ENCODE measurements at places on chromosomes 7 and 10. TPM values are rescaled to one million over a fixed set of nuclear protein-coding genes. Genes with fewer than 3 reads are reported as not detected.

- DNase-seq: peak; percentile 30
Observed at GRCh38 chr10:110746254-110746826, 102.2 kb downstream of the RBM20 start.

DNA sequence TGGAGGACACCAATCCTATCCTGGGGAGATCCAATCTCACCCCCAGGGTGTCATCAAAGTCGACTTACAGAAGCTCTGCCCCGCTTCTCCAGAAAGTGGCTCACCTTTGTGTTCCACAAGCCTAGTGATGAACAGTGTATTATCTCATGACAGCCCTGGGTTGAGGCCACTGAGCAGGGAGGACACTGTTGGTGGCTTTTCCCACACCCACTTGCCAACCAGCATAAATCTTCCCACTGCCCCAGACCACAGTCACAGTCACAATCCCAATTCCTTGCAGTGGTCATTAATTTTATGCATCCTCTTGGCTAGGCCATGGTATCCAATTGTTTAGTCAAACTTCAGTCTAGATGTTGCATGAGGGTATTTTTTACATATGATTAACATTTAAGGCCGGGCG is 18.4 kb downstream of the TNS3 start:
- DNase-seq: no peak

DNA sequence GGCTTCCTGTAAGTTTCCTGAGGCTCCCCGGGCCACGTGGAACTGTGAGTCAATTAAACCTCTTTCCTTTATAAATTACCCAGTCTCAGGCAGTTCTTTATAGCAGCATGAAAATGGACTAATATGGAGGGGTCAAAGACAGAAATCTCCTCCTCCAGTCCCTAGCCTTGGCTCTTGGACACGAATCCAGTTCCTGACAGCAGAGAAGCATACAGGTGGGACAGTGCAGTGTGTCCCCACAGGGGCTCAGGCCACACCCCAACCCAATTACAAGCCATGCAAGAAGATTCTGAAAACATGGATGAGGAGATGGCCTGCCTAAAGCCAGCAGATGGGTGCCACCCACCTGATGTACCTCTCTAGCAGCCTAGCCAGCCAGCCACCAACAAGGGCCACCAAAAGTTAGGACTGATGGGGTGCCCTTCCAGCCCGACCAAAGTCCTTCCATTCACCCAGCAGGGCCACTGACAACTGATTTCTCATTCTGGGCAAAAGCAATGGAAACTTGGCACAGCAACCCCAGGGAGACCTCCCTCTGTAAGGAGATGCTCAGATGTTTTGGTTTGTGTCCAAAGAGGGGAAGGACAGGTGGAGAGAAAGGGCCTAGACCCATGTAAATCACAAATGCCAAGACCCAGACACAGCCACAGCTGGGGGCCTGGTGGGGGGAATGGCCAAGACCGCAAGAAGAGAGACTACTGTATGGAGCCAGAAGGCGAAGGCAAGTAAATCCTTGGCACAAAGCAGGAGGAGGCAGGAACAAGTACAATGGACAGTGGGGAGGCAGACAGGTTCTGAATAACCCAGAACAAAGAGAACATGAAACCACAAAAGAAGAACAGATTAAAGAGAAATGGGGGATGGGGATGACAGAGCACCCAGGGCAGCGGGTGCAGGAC is 13.6 kb downstream of the GPRIN2 start:
- DNase-seq: no peak

- DNase-seq: no peak
Observed at GRCh38 chr10:96850825-96851224, 18.7 kb downstream of the LCOR start.

GRCh38 chr7:143376396-143376795 is 4.7 kb upstream of the ZYX start:
- DNase-seq: no peak

- no peak for DNase-seq
Observed at GRCh38 chr7:105875505-105875904, 894 bp downstream of the ATXN7L1 start.

- DNase-seq: no peak
Observed at GRCh38 chr7:70763961-70764691, 367.8 kb upstream of the GALNT17 start.

DNA sequence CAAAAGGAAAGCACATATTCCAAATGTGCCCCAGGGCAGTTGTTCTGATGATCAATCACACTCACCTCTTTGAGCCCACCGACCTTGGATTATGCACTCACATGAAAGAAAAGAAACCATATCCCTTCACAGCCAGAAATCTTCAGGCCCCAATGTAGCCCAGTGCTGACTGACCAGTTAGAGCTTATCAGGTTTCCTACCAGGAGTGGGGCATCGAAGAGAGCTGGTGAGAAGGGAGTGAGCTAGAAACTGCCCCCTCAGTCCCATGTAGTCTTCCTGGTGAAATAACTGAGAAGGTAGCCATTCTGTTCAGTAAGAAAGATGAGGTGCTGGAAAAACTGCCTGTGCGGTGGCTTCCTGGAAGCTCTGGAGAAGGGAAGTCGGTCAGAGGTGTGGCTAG is 32.2 kb downstream of the NRCAM start:
- DNase-seq: no peak

DNA sequence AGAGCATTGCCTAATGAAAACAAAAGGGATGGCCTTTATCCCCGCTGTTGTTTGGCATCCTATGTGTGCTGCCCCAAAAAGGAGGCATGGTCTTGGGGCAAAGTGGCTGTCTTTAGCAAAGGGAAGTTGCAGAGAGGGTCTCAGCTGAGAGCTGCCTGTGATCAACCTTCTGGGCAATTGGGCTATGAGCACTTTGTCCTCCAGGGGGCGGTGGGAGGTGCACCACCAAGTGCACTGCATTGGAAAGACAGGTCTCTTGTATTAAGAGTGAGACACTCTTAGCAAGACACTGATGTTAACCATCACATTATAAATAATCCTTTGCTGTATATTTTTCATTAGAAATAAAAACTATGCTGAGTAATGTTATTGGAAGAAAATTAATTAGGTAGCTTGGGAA is 314.8 kb downstream of the POM121L12 start:
- peak; percentile 5 for DNase-seq

NDUFA5 gene
- 67.8 TPM for total RNA-seq

MYL7 gene
- total RNA-seq: not detected

DNA sequence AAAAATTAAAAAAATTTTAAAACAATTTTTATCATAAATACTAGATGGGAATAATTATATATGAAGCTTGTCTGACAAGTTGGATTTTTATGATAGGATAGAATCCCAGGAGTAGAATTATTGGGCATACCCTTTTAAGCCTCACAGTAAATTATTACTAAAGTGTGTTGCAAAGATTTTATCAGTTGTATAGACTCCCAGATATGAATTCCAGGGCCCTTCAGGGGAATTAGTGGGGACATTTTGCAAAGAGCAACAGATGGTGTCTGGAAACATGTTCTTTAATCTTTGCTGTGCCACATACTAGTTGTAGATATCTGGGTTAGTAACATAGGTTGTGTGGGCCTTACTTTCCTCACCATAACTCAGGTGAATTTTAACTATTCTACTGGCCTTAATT is 28.7 kb downstream of the ZEB1 start:
- DNase-seq: no peak

GATA3 gene
- total RNA-seq: 8.8 TPM

- peak; percentile 38 for DNase-seq
Observed at GRCh38 chr7:131057794-131058070, 269.9 kb upstream of the MKLN1 start.

PPP1R17 gene
- not detected for total RNA-seq

- no peak for DNase-seq
Observed at GRCh38 chr10:101631821-101632475, 43.8 kb downstream of the DPCD start.

IGF2BP3 gene
- 0.70 TPM for total RNA-seq

DNA sequence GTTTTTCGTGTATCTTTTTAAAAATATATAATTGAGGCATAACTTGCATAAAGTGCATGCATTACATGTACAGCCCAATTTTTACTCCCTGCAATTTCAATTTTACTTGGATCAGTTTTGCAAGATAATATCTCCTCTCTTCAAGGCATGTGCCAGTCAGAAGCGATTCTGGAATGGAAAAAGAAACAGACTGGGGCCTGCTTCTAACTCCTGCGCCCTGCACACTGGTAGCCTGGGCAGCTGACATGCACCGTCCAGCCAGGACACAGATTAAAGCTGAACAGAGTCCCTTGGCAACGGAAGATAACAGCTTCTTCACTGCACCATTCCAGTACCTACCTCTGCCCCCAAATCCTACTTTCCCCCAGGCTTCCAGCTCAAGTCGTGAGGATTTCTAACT is 182.1 kb downstream of the FAM107B start:
- no peak for DNase-seq

- no peak for DNase-seq
Observed at GRCh38 chr7:140551355-140552239, 72.3 kb upstream of the MKRN1 start.

DNA sequence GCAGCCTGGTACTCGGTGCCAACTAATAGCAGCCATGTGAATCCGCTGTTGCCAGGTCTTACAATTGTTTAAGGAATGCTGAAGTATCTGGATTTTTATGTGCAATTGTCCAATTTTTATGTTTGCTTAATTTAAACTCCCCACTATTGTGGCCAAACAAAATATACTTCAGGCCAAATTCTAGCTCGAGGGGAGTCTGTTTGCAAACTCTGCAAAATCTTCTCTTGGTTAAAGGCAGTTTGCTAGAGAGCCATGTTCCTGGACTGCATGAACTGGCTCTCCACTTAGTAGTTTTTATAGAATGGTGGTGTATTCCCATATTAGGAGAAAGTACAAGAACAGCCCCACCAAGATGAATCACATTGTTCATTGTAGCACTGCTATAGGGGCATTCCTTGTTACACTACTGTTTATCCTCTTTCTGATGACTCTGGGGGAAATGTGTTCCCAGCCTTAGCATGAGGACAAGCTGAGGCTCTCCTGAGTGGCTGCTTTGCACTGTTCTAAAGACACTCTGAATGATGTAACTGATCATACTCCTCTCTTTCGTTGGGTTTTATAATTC is 178.0 kb upstream of the GLI3 start:
- no peak for DNase-seq

DNA sequence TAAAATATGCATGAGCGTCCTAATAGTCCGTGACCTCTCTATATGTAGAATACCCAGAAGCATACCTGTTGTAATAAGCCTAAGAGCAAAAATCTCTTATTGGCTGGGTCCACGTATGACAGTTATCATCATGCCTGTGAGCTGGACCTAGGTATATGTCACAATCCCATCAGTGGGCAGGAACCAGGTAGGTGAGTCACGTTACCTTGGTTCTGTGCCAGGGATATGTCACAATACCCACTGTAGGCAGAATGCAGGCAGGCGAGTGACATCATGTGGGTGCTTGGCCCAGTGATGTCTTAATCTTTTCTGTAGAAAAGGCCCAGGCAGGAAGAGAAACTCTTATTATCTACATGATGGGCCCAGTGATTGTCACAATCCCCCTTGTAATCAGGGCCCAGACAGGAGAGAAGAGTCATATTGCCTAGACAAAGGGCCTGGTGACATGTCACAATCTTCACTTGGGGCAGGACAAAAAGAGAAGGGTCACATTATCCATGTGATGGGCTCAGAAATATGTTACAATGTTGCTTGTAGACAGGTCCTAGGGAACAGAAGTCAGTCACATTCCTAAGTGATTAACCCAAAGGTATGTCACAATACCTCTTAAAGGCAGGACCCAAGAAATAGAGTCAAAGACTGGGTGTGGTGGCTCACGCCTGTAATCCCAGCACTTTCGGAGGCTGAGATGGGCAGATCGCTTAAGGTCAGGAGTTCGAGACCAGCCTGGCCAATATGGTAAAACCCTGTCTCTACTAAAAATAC is 12.9 kb upstream of the ZNF736 start:
- DNase-seq: no peak

DNA sequence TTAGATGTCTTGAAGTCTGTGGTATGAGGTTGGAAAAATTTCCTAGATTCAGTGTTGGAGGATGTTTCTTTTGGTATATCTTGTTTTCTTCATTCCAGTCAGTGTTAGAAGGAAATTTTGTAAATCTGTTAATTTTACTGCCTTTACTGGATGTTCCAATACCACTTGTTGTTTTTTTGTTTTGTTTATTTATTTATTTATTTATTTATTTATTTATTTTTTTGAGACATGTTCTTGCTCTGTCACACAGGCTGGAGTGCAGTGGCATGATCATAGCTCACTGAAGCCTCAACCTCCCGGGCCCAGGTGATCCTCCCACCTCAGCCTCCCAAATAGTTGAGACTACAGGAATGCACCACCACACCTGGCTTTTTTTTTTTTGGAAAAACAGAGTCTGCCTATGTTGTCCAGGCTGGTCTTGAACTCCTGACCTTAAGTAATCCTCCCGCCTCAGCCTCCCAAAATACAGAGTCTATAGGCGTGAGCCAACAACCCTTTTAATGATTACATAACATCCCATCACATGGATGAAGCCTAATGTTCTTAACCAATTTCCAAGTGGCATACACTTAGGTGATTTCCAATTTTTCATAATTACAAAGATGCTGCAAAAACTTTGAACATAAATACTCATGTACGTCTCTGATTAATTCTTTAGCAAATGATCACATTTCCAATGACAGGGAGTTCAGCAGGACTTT is 52.8 kb upstream of the WAC start:
- no peak for DNase-seq

PDE6C gene
- not detected for total RNA-seq

- DNase-seq: no peak
Observed at GRCh38 chr10:6843481-6843881, 263.4 kb upstream of the PRKCQ start.

DNA sequence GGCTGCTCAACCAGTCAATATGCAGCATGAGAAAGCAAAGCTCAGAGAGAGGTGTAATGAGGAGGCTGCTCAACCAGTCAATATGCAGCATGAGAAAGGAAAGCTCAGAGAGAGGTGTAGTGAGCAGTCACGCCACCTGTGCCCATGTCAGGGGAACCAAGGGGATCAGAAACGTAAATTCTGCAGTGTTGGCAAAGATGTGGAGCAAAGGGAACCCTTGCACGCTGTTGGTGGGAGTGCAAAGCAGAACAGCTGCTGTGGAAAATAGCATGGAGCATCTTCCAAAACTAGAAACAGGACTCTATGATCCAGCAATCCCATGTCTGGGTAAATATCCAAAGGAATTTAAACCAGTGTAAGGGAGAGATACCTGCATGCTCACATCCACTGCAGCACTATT is 194.9 kb downstream of the DIP2C start:
- no peak for DNase-seq

CFAP58 gene
- total RNA-seq: 0.34 TPM

FGFR2 gene
- not detected for total RNA-seq

NDUFB8 gene
- 311 TPM for total RNA-seq

GRCh38 chr10:50851884-50852671 is 33.3 kb downstream of the A1CF start:
- DNase-seq: no peak

GRCh38 chr7:4270268-4270667 is 411.8 kb upstream of the FOXK1 start:
- no peak for DNase-seq

FAM25A gene
- not detected for total RNA-seq

- peak; percentile 68 for DNase-seq
Observed at GRCh38 chr7:44145969-44146911, 5.1 kb upstream of the MYL7 start.

GRCh38 chr10:3936422-3937040 is 151.5 kb upstream of the KLF6 start:
- no peak for DNase-seq

GRCh38 chr7:5766321-5766761 is 15.1 kb downstream of the RNF216 start:
- no peak for DNase-seq

CALN1 gene
- not detected for total RNA-seq
